Suprapubic skin (tissue), 4 donors: ENCODE measurements at places on chromosomes 6 and 20. TPM values are rescaled to one million over a fixed set of nuclear protein-coding genes. Genes with fewer than 3 reads are reported as not detected.

GRCh38 chr20:35735826-35736470 lies 6.1 kb downstream of the RBM39 start:
- H3K4me3 ChIP-seq = no peak overlapping the region
- no peaks in the 10 kb centered on the region for H3K27me3 ChIP-seq
- peaks cover 88% of the 10 kb centered on the region for H3K4me1 ChIP-seq
- peaks cover 94% of the 10 kb centered on the region for H3K36me3 ChIP-seq

DNA sequence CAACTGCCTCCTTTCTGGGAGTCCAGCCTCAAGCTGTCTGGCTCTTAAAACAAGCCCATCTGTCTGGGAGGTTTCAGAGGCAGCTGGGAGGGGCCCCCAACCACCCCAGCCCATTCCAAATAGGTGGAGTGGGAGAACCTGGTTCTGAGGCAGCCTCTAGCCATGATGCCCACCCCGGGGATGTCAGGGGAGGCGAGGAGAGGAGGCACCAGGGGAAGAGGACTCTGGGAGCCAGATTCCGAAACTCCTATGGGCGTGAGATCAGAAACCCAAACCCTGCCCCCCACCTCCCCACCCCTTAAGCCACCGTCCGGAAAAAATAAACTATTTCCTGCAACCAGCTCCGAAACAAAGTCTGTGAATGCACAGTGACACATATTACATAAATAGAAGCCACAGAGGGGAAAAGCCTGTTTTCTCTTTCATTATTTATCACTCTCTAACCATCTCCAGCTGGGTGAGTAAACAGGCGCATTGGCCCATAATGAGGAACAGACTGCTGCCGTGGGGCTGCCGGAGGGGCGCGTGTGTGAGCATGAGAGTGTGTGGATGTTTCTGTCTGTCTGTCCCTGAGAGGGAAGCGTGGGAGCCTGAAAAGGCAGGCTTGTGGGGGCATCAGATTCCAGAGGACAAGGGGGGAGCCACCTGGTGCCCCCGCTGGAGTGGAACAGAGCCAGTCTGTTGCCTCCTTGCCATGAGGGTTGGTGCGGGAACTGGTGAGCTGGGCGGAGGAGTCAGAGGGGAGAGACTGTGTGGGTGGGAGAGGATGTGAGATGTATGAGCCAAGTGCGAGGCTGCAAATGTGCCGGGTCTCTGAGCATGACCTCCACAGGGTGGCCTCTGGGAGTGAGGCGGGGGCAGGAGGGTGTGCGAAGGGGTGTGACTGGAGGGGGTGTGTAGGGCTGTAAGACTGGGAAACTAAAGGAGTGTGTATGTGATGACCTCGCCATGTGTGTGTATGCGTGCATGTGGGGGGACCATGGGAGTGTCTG lies 14.3 kb upstream of the FOXP4 start:
- H3K27ac ChIP-seq = no peak overlapping the region
- no peak for DNase-seq
- H3K4me1 ChIP-seq = peaks cover 34% of the 10 kb centered on the region
- no peaks in the 10 kb centered on the region for H3K36me3 ChIP-seq
- H3K27me3 ChIP-seq = peaks cover 14% of the 10 kb centered on the region
- H3K4me3 ChIP-seq = no peak overlapping the region

The TPBG gene
- total RNA-seq = 32.0 TPM

DNA sequence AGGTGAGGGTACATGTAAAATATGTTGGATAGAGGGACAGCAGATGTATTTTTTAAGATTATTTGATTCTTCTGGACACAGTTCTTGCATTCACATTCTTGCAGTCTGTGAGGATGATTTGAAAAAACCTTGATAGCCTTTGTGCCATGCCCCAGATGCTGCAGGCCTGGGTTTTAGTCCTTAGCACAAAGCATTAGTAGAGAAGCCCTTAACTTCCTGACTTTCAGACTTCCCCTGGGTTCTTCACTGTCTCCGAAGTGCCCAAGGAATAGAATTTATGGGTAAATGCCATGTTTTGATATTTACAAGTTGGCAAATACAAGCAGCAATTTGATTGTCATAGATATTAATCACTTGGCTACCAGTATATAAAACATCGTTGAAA lies 67.6 kb upstream of the SUPT3H start:
- peaks cover 36% of the 10 kb centered on the region for H3K4me1 ChIP-seq
- no peaks in the 10 kb centered on the region for H3K27me3 ChIP-seq
- peak overlapping the region; percentile 12 for H3K4me3 ChIP-seq
- H3K27ac ChIP-seq = peak overlapping the region; percentile 69

- no peaks in the 10 kb centered on the region for H3K36me3 ChIP-seq
- H3K27me3 ChIP-seq = no peaks in the 10 kb centered on the region
- H3K4me3 ChIP-seq = no peak overlapping the region
- H3K27ac ChIP-seq = no peak overlapping the region
Measured at GRCh38 chr20:46635514-46636136, 15.6 kb downstream of the SLC13A3 start.

DNA sequence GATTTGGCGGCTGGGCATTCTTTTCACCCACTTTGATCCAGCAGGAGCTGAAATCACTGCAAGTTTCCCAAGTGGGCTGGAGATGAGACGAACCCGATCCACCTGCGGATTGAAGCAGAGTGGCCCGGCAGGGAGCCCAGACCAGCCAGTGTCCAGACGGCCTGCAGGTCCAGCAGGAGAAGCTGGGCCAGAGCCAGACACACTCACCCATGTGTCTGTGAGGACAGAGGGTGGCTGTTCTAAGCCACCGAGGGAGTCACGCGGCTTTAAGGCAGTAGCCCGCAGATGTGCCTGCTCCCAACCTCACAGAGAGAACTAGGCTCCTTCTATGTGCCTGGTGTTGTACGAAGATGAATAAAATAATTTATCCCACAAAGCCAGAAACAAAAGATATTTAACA lies 200.7 kb downstream of the WDR27 start:
- DNase-seq = no peak
- H3K27me3 ChIP-seq = no peaks in the 10 kb centered on the region
- H3K36me3 ChIP-seq = no peaks in the 10 kb centered on the region
- no peak overlapping the region for H3K27ac ChIP-seq
- no peak overlapping the region for H3K4me3 ChIP-seq
- no peaks in the 10 kb centered on the region for H3K4me1 ChIP-seq
